Occipital lobe (tissue), 3 donors: ENCODE measurements at places on chromosomes 7 and 10. TPM values are rescaled to one million over a fixed set of nuclear protein-coding genes. Genes with fewer than 3 reads are reported as not detected.

GRCh38 chr7:2460188-2460587 is 16.0 kb downstream of the GRIFIN start:
- peak; percentile 32 for DNase-seq

DNA sequence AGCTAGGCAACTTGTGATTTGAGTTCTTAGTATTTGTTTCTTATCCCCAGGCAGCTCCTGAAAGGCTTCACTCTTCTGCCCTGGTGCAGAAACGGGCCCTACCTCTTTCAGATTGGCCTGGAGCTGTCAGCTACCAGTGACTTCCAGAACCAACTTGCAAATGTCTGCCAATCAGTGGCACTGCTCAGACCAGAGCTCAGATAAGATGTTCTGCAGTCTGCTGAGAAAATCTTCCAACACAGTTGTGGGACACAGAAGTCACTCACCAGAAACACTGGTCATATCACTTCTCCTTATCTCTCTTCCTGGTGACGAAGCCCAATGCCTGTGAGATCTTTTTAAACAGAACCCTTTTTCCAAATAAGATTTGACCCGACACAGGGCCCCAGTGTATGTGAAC is 81.9 kb upstream of the DUSP5 start:
- DNase-seq = no peak

DNA sequence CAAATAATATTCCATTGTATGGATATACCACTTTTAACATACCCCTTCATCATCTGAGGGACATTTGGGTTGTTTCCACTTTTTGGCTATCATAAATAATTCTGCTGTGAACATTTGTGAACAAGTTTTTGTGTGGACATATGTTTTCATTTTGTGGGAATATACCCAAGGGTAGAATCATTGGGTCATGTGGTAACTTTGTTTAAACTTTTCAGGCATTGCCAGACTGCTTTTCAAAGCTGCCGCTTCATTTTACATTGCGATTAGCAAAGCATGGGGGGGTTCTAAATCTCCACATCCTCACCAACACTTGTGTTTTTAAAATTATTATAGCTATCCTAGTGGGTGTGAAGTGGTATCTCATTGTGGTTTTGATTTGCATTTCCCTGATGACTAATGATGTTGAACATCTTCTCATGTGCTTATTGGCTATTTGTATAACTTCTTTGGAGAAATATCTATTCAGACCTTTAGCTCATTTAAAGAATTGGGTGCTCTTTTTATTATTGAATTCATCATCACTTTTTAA is 8.4 kb upstream of the HHEX start:
- DNase-seq = no peak

GRCh38 chr10:88092973-88093372 is 229.5 kb downstream of the PTEN start:
- no peak for DNase-seq

- no peak for DNase-seq
Measured at GRCh38 chr7:132861424-132861823, 220.5 kb downstream of the CHCHD3 start.

- no peak for DNase-seq
Measured at GRCh38 chr10:15213461-15213861, 45.0 kb upstream of the NMT2 start.

The ZNF398 gene
- 25.7 TPM for total RNA-seq

GRCh38 chr7:140061607-140061930 is 1.2 kb downstream of the PARP12 start:
- no peak for DNase-seq

GRCh38 chr10:133568287-133568614 is 2.9 kb upstream of the SYCE1 start:
- no peak for DNase-seq

DNA sequence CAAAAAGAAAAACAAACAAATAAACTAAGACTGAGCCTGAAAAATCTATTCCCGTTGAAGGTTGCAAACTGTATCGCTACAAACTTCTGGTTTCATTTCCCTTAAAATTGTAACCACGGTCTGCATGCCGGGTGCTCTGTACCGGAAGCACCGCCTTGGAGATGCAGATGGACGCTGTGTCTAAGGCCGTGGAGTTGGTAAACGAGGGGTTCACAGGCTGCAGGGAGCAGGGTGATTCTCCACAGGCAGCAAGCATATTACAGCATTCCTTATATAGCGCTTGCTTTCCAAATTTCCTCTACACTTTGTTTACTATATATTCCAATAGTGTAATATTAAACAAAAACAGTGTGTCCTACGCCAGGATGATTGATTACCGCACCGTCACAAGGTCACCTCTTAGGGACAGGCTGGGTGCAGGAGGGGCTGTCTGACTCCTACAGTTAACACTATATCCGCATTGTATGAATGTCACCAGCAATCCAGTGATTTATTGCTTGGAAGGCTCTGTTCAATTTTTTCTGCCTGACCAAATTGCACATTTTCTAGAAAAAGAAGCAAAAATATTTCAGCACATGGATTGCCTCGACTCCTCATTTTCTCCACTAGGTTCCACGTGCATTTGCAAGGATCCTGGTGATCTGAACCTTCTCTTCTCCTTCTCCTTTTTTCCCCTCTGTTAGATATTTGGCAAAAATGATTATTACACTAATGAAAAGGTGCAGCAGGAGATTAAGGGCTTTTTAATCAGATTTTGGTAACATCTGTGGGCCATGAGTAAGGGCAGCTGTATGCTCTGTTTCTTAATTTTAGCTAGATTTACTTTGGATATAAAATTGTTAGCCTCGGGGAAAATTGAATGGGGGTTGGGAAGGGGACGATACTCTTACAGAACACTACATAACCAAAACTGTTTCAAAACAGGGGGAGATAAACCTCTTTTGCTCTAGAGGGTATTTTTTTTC is 325.8 kb upstream of the MGMT start:
- DNase-seq = no peak

DNA sequence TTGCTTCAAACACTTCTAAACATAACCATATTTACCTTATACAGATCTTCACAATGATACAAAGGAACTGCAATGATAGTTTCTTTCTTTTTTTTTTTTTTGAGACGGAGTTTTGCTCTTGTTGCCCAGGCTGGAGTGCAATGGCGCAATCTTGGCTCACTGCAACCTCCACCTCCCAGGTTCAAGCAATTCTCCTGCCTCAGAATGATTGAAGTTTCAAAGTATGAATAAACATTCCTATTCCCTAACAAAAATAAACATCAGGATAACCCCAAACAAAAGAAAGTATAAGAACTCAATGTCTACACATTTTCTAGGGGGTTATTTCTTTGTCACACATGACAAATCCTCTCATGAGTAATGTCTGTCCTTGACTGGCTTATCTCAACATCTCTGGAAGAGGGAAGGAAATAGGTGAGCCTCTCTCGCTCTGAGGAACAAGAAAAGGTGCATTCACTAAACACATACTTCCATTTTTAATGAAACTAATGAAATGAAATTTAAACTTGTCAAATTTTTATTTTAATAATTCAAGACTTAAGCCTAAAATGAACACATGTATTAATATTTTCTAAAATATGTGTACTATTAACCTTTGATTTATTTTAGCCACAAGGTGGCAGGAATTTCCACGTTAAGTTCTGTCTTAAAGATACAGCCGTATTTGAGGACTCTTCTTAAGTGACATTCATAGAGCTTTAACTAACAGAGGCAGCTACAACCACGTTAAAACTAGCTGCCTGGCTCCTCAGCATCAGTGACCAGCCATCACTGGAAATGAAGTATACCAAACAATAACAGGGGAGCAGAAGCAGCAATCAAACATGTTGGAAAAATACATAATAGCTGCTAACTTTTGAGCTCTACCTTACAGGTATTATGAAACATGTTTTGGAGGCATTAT is 58.3 kb downstream of the MALSU1 start:
- DNase-seq = no peak

- no peak for DNase-seq
Measured at GRCh38 chr7:19215412-19215811, 70.2 kb upstream of the FERD3L start.

GRCh38 chr7:7769710-7770627 is 51.6 kb upstream of the RPA3 start:
- no peak for DNase-seq

- DNase-seq = peak; percentile 87
Measured at GRCh38 chr7:99918959-99919813, at the start of gene TRIM4. Gene TRIM4 (minus strand): TSS chr7:99919530. CDS start chr7:99919401, 129 bp downstream.

DNA sequence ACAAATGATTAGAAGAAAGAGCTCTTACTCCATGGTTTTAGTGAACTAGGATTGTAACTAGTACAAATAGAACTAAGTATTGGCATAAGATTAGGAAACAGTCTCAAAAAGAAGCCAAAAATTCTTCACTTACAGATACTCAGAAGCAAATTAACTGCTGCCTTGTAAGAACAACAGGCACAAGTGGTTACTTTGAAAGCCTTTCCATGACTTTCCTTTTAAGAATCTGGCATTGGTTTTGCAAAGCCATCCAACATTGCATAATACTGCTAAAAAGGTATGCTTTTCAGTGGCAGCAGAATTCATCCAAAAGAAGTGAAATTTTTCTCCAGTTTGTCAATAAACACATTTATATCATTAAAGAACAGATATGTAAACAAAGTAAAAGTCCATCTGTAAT is 126.8 kb upstream of the ODAD2 start:
- DNase-seq = no peak

DNA sequence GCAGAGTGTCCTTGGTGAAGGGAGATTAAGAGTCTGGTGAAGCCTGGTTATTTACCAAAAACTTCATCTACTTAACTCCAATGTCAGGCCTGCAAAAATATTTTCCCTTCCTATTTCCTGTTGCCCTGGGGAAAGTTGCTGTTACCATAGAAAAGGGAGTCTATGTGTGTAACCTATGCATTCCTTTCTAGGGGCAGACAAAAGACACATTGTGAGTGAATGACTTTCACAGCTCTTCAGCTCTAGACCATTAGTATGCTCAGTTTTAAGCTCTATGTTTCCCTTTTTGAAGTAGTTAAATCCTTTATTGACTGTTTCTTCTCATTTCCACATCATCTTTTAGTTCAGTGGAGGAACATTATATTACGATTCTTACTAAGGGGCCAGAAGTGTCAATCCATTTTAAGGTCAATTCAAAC is 45.6 kb upstream of the SGCE start:
- DNase-seq = no peak
